ENCODE measurements at places on chromosomes 7 and 10. TPM values are rescaled to one million over a fixed set of nuclear protein-coding genes. Genes with fewer than 3 reads are reported as not detected.

The LRRC4 gene
- 0.51 TPM for total RNA-seq

The STARD3NL gene
- total RNA-seq, result 41.5 TPM

DNA sequence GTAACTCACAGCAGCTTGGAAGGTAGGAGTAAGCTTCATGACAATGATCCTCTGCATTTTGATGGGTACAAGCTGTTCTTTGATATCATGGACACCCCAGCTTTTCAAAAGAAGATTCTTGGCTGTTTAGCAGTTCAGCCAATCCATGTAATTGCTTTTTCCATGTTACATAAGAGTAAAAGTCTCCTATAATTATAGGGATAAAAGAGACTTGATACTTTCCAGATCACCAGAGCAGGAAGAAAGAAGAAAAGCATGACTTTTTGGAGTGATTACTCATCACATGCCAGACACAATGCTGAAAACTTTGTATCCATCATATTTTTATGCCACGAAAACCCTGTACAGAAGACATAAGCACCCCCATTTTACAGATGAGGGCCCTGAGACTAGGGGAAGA, 1049.7 kb downstream of the NRG3 start:
- H3K36me3 ChIP-seq, result no peaks in the 10 kb centered on the region
- no peak overlapping the region for H3K27ac ChIP-seq
- DNase-seq, result no peak
- H3K4me1 ChIP-seq, result no peaks in the 10 kb centered on the region

DNA sequence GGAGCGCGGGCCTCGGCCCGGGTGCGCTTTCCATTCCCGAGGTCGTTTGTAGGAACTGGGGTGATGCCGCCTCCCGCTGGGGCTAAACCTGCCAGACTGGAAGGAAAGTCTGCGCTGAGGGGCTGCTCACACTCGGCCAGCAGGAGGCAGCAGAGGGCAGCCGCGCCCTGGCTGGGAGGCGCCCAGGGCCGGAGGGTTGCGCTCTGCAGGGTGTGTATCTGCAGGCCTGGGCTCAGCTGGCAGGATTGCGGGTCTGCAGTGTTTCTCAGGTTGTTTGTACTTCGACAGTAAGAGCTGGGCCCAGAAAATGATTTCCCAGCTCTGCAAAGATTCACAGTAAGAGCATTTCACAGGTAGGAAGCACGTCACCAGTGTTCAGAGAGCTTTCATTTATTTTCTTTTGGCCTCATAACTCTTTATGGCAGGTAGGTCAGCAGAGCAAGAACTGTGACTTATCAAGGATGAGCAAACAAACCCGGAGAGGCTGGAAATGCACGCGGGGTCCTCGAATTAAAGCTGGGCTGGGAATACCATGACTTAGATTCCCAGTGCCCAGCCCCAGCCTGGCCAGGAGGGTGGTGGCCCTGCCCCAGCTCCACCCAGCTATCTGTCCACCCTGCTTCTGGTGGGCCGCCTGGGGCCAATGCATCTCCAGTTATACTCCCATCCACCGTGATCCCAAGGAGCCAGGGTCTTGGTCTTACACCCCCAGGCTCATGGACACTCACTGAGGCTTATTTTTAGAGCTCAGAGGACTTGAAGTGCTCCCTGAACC, 15.2 kb upstream of the PPP2R2D start:
- peaks cover 3% of the 10 kb centered on the region for H3K4me1 ChIP-seq
- peak; percentile 78 for DNase-seq
- H3K36me3 ChIP-seq, result no peaks in the 10 kb centered on the region
- H3K27ac ChIP-seq, result no peak overlapping the region
- no peak overlapping the region for H3K4me3 ChIP-seq
- H3K27me3 ChIP-seq, result no peaks in the 10 kb centered on the region

- H3K27ac ChIP-seq, result no peak overlapping the region
- H3K27me3 ChIP-seq, result no peaks in the 10 kb centered on the region
- H3K4me1 ChIP-seq, result no peaks in the 10 kb centered on the region
Measured at GRCh38 chr7:31079824-31080511, 27.9 kb downstream of the ADCYAP1R1 start.

DNA sequence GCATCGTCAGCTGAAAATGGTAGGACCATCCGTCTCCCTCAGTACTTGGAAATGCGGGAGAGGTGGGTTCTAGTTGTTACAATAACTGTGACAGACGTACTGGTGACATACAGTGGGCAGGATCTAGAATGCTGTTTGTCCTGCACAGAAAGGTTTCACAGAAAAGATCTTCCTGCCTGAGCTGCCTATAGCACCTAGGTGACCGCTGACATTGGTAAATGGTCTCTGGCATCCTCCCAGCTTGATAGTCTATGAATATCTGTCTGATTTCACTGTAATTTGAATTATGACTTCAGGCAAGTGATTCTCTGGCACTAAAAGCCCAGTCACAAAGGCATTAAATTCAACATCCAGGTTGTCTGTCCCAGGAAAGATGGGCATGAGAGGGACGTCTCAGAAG, 38.2 kb upstream of the CCDC3 start:
- no peaks in the 10 kb centered on the region for H3K4me1 ChIP-seq
- no peak for DNase-seq
- H3K36me3 ChIP-seq, result no peaks in the 10 kb centered on the region
- peaks cover 3% of the 10 kb centered on the region for H3K27me3 ChIP-seq
- H3K4me3 ChIP-seq, result no peak overlapping the region

- H3K4me1 ChIP-seq, result no peaks in the 10 kb centered on the region
- H3K4me3 ChIP-seq, result no peak overlapping the region
- no peaks in the 10 kb centered on the region for H3K27me3 ChIP-seq
- DNase-seq, result no peak
- H3K36me3 ChIP-seq, result no peaks in the 10 kb centered on the region
Measured at GRCh38 chr7:2724453-2725177, 36.6 kb downstream of the AMZ1 start.

DNA sequence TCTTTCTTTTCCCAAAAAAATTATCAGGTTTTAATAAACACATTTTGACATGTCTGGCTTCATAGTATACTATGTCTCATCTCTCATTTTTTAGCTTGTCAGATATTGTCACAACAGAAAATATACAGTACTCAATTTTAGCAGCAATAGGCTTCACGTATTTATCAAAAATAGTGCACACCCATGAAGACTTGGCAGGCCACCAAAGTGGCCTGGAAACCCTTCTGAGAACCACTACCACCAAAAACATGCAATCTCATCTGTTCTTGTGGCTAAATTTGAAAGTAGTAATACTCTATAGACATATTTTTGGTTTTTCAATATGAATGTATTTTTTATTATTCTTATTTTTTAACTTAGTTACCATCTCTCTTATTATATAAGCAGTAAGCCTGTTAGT, 1094.5 kb upstream of the LRRN3 start:
- no peaks in the 10 kb centered on the region for H3K4me1 ChIP-seq
- H3K4me3 ChIP-seq, result no peak overlapping the region
- no peak overlapping the region for H3K27ac ChIP-seq
- no peak for DNase-seq
- no peaks in the 10 kb centered on the region for H3K36me3 ChIP-seq

The DHX32 gene
- 10.7 TPM for total RNA-seq

DNA sequence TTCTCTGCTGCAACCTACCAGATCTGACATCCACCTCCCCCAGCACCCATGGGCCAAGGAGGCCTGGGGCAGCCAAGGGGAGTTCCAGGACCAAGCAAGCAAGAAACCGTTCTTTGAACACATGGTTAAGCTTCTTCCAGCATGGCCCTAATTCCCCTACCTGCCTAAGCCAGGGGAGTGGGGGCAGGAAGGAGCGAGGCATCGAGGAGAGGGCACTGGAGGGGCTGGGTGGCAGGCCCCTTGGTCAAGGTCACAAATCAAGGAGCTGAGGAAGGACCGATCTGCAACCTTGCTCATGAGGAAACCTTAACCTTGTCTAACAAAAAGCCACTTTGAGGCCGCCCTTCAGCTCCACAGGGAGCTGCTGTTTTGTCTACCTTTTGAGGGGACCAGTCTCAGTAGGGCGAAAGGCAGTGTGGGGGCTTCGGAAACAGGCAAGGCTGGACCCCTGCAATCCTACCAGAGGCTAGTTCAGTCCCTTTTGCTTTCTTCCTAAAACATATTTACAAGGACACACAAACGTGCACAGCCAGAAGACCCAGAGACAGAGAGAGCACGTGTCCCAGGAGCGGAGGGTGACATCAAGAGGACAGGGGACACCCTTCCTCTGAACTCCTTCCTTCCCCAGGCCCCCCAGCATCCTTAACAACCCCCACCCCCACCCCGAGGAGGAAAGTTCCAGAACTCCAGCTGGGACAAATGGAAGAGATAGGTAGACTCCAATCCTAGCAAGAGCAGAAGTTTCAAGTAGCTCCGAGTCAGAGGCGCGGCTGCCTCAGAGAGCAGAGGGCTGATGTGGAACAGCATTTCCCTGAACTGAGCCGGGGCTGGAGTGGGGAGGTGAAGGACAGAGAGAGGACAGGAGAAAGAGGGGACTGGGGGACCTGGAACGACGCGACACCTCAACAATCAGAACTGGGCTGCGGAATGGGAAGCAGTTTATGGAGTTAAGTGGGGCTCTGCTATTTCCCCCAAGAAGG, 28.2 kb downstream of the SPOCK2 start:
- no peak overlapping the region for H3K4me3 ChIP-seq
- H3K36me3 ChIP-seq, result peaks cover 23% of the 10 kb centered on the region
- H3K4me1 ChIP-seq, result no peaks in the 10 kb centered on the region
- no peaks in the 10 kb centered on the region for H3K27me3 ChIP-seq
- no peak for DNase-seq
- no peak overlapping the region for H3K27ac ChIP-seq

The MEOX2 gene
- total RNA-seq, result not detected

- no peaks in the 10 kb centered on the region for H3K27me3 ChIP-seq
- no peaks in the 10 kb centered on the region for H3K4me1 ChIP-seq
- DNase-seq, result no peak
- H3K4me3 ChIP-seq, result no peak overlapping the region
- no peaks in the 10 kb centered on the region for H3K36me3 ChIP-seq
- H3K27ac ChIP-seq, result no peak overlapping the region
Measured at GRCh38 chr7:112009081-112009480, 197.1 kb downstream of the DOCK4 start.

DNA sequence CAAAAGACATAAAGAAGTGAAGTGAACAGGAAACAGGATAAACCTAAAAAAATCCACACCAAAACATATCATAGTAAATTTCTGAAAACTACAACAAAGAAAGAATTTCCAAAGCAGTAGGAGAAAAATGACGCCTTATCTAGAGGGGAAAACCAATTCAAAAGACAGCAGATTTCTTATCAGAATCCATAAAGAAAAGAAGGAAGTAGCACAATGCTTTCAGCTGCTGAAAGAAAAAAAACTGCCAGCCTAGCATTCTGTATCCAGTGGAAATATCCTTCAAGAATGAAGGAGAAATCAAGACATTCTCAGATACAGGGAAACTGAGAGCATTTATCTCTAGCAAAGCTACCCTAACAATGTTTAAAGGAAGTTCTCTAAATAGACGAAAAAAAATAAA, 37.8 kb downstream of the PDLIM1 start:
- no peak for DNase-seq
- no peak overlapping the region for H3K4me3 ChIP-seq
- H3K4me1 ChIP-seq, result no peaks in the 10 kb centered on the region
- H3K27me3 ChIP-seq, result no peaks in the 10 kb centered on the region
- H3K36me3 ChIP-seq, result no peaks in the 10 kb centered on the region

DNA sequence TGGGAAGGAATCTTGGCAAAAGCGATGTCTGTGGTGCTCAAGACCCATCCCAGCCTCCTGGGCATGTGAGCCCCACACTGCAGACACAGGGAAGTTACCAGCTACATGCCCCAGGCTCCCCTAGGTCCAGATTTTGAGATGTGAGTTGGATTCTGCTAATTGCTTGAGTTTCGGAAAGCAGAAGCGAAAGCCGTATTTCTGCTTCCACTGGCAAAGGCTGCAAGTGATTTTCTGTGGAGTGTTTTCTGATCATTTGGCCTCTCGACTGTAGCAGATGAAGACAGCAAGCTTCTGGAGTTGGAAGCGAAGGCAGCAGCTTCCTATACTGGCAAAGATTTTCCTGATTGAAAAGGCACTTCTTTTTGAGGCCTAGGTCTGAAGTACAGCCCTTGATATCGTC, 29.6 kb downstream of the ANKRD16 start:
- H3K27me3 ChIP-seq, result no peaks in the 10 kb centered on the region
- DNase-seq, result no peak
- H3K36me3 ChIP-seq, result no peaks in the 10 kb centered on the region

The SCART1 gene
- total RNA-seq, result 1.5 TPM

GRCh38 chr7:26156451-26157420, 4.7 kb downstream of the NFE2L3 start:
- peak; percentile 52 for DNase-seq
- H3K27ac ChIP-seq, result peak overlapping the region; percentile 59
- H3K4me1 ChIP-seq, result peaks cover 53% of the 10 kb centered on the region
- H3K4me3 ChIP-seq, result peak overlapping the region; percentile 54
- H3K36me3 ChIP-seq, result no peaks in the 10 kb centered on the region
- no peaks in the 10 kb centered on the region for H3K27me3 ChIP-seq

DNA sequence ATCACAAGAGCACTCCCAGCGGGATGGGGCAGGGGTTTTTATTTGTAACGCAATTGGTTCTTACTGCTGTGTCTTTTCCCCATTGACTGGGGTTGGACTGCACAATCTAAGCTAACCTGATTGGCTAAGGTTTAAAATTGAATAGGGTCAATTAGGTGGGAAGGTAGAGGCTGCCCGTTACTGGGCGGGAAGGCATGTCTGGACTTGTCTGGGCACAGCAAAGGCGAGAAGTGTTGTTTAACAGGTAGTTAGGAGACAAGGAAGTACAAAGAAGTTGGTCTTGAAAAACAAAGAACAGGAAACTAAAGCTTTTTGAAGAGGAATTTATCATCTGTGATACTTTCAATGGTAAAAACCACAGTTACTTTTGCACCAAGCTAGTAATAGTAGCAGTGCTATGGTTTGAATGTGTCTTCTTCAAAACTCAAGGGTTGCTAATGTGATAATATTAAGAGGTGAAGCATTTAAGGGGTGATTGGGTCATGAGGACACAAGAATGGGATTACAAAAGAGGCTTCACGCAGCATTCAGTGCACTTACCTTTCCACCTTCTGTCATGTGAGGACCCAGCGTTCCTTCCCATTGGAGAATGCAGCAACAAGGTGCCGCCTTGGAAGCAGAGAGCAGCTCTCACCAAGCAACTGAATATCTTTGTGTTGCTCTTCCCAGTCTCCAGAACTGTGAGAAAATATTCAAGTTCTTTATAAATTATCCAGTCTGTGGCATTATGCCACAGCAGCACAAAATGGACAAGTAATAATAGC, 875.5 kb upstream of the SORCS1 start:
- H3K4me1 ChIP-seq, result no peaks in the 10 kb centered on the region
- H3K36me3 ChIP-seq, result no peaks in the 10 kb centered on the region
- H3K4me3 ChIP-seq, result no peak overlapping the region
- H3K27me3 ChIP-seq, result no peaks in the 10 kb centered on the region
- H3K27ac ChIP-seq, result no peak overlapping the region

All from CD8-positive, alpha-beta memory T cell (primary cell).